Fibroblast of the aortic adventitia (primary cell): ENCODE measurements at places on chromosomes 1 and 21.

GRCh38 chr1:246773213-246773641, 49.0 kb downstream of the SCCPDH start:
- no peak for DNase-seq

DNA sequence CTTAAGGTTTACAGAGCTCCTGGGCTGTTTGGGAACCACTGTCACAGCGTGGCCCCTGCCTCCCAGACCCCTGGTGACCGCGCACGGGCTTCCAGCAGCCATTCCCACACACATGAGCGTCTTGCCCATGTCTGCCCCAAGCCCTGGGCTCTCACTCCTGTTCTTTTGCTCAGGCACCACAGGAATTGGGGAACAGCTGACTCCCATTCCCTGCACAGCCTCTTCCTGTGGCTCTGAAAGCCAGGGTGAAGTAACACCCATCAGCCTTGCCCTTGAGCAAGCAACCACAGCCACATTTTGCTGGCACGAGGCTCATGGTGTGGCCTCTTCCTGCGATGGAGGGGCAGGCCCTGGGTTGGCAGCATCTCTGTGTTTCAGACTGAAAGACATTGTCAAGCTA, 14.3 kb upstream of the GPR157 start:
- peak; percentile 70 for DNase-seq

GRCh38 chr1:167291539-167292185, 71.0 kb downstream of the POU2F1 start:
- DNase-seq: no peak

DNA sequence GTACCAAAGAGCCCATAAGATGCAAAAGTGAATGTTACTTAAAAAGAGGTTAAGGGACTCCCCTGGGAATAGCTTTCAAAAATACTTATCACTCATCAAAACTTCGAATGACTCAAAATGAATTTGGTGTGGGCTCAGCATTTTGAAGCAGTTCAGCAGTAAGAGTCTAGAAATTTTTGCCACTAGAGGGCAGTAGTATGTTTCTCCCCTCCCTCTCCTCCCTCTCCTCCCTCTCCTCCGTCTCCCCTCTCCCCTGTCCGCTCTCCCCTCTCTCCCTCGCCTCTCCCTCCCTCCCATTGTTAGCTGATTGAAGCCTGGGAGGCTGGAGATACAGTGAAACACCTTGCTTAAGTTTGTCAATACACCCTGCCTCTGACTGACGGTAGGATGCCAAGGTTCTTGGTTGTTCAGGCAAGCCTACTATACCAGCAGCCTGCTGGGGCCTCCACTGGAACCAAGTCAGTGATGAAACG, 70.8 kb upstream of the TENT5C start:
- peak; percentile 85 for DNase-seq

DNA sequence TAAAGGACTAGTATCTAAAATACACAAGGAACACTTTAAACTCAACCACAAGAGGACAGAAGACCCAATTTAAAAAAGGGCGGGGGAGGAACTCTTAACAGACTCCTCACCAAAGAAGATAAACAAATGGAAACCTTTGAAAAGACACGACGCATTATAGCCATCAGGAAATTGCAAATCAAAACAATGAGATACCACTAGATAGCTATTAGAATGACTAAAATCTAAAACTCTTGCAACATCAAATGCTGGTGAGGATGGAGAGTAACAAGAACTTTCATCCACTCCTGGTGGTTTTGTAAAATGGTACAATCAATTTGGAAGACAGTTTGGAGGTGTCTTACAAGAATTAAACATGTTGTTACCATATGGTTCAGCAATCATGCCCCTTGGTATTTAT, 708.2 kb downstream of the BRINP3 start:
- DNase-seq: peak; percentile 3

DNA sequence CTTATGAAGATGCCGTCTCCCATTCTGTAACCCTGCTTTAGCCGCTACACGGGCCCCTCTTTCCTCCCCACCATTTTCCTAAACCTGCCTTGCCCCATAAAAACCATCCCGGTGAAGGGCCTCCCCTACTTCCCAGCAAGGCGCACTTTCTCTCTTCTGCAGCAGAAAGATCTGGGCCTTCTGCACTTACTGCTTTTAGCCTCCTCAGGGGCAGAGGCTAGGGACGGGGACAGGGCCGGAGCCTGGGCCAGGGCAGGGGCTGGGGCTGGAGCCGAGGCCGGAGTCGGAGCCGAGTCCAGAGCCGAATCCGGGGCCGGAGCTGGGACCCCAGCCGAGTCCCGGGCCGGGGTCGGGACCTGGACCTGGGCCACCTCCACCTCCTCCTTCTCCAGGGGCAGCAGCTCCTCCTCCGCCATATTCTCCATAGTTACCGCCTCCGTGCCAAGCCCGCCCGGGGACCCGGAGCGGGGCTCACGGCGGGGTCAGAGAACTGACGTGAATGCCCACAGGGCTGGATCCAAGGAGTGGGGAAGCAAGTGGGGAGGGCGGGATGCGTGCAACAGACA, 382 bp downstream of the TRMT1L start:
- DNase-seq: peak; percentile 36
